Stimulated activated CD4-positive, alpha-beta T cell treated with anti-CD3 and anti-CD28 coated beads, TNF-alpha, amount 100 ng/mL, for 4 hours (primary cell): ENCODE measurements at places on chromosomes 11 and 22.

- no peak for DNase-seq
These were observed 70.4 kb downstream of the CELSR1 start for GRCh38 chr22:46467006-46467405.

DNA sequence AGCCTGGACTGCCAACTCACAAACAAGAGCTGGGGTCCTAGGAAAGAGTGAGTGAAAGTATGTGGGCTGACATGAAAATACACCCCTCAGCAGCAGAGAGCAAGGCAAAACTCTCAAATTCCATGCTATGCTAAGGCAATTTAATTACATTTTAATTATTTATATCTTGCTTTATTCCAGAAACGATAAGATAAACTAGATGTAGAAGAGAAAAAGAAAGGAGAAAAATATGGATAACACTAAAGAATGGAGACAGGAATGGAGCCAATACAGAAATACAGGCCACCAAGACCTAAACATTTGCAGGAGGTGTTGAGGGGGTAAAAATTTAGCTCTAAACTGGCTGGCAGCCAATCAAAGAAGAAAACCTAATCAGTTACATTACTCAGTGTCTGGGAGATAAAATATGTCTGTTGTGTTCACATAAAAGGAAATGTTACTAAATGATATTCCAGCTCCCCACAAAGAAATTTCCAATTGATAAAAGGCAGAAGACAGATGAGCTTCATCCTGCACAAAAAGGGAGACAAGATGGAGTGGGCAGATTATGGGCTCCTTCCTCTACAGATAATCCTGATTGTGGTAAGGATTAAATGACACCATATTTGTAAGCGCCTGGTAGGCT is 223.5 kb upstream of the BLID start:
- DNase-seq = no peak

DNA sequence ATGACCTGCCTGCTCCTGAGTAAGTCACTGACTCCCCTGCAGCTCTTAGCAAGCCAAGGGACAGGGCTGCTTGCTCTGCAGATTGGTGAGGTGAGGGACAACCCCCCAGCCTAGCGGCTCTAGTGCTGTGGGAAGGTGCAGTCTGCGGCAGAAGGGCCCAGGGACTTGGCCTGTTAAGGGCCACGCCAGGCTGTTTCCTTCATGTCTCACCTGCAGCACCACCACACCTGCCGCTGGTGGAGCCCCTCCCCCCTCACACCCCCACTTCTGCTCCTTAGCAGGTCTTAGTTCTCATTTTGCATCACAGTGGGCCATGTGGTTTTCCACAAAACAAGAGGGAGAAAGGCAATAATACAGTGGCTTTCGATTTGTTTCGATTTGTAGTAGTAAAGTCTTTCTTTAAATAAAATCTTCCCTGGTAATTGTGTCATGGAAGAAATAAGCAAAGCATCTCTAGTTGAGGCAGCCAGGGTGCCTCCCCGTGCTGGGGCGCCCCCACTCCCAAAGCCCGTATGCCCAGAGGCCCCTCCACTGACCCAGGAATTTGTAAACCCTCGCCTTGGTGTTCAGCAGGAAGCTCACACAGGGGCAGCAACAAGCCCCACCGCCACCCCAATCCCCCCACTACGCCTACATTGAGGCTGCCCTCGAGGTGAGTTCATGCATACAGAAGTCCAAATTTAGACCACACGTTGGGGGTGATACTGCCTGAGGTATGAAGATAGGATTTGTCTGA is 86.5 kb upstream of the CLDN5 start:
- DNase-seq = no peak

- no peak for DNase-seq
These were observed 29.8 kb upstream of the CD5 start for GRCh38 chr11:61072316-61073109.

DNA sequence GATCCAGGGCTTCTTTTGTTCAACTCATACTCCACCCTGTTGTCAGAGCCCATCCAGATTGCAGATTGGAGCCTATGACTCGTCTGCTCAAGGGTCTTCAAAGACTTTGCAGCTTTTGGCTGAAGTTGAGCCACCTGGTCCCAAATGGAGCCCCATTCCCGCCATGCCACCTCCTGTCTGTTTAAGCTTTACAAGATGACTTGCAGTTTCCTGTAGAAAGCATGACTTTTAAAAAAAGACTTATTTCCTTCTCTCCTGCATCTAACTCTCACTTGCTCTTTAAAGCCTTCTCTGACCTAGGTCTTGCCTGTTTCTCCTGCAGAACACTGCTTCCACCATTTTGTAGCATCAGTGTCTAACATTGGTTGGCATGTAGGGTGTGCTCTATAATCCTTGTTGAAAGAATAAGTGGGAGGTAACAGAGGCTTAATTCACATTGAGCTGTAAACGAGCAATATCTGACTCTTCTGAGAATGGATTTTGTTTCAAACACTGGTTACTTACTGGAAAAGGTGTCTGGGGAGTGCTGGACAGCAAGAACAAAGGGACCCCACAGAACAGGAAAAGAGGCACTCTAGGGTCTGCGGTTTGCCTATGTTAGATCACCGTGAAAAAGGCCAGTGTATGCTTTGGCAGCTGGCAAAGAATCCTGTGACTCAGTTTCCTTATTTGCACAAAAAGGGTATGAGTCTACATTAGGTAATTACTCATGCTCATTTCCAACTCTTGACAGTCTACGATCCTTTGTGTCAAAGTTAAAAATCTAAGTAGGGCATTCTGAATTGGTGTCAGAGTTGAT is 30.3 kb downstream of the NF2 start:
- DNase-seq = no peak

GRCh38 chr11:35412285-35412684 is 7.1 kb downstream of the SLC1A2 start:
- DNase-seq = no peak

- peak; percentile 64 for DNase-seq
These were observed 1.8 kb upstream of the RASGRP2 start for GRCh38 chr11:64745521-64746328.

DNA sequence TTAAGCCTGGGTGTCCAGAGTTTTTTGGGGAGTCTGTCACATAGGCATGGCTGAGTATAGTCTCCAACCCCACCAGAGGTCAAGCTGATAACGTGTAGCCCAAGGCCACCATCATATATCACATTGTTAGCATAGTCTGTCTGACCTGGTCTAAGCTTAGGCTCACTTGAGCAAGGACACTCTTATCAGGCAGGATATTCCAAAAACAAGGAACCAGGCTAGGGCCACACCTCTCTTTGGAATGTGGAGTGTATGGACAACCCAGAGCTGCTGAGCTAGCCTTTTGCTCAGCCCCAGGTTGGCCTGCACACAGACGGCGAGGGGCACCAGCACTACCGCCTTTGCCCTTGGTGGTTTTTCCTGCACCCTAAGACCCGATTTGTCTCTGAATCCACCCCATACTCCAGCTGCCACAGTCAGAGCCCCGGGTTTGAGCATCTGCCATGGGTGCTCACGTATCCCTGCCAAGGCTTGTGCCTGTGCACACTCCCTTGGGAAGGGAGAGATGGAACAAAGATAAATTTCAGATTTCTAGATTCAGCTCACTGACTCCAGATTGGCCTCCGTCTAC is 7.2 kb downstream of the SNAP29 start:
- no peak for DNase-seq

- DNase-seq = no peak
These were observed 36.6 kb upstream of the UBASH3B start for GRCh38 chr11:122618927-122619326.

GRCh38 chr11:20021771-20022362 is 138.4 kb downstream of the DBX1 start:
- DNase-seq = no peak

DNA sequence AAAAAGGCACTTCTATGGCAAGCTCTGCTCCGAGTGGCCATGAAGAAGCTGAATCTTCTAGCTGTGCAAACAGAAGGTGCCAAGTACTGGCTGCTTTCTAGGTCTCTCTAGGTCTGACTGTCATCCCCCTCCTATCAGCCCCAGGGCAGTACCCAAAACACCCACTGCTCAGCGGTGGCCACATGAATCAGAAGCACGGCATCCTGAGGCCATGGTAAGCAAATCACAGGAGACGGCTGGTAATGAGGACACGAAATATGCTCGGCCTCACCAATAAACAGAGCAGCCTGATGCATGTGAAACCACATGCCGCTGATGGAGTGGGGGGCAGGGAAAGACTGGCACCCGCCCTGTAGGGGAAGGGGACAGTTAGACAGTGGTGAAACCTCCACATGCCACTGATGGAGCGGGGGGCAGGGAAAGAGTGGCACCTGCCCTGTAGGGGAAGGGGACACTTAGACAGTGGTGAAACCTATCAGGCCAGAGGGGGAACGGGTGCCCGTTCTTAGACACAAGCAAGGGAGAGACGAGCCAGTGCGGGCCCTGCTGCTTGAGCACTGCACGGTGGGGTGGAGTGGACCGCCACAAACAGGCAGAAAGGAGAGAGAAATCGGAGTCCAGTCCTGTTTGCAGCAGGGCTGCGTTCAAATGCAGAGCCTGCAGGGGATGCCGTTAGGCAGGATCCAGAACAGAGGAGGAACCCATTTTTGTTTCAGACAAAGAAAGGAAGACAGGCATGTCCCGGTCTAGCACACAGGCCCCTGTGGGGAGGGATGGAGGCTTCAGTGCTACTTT is 29.9 kb upstream of the MOB2 start:
- no peak for DNase-seq

- no peak for DNase-seq
These were observed 2.7 kb downstream of the BCL2L13 start for GRCh38 chr22:17641269-17641668.

DNA sequence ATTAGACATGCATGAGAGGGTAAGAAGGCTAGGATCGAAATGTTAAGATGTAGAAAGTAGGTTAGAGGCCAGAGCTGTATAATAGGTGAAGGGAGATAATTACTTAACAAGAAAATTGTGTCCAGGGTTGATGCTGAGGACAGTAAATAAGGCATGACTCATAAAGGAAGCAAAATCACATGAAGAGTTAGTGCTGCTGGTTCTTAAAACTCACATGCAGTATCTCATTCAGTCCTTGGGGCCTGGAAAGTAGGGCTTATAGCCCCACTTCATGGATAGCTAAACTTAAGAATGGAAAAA is 130.2 kb downstream of the NCAM1 start:
- no peak for DNase-seq

DNA sequence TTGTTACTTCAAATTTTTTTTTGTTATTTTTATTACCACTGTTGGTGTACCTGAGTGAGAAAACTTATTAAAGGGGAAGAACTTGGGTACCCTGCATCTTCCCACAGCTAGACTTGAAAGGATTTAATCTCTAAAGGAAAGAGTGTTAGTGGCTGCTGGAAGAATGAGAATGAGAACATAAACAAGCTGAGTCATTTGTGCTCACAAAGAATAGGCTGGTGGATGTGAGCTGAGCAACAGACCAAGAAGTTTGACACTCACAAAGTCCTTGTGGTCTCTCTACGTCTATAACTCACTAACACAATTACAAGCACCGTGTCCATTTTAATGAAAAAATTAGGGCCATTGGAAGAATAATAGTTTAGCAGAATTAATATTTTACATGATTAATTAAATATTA is 217.6 kb upstream of the ANO5 start:
- DNase-seq = no peak

- DNase-seq = no peak
These were observed 75.9 kb upstream of the GAB2 start for GRCh38 chr11:78493413-78493975.

DNA sequence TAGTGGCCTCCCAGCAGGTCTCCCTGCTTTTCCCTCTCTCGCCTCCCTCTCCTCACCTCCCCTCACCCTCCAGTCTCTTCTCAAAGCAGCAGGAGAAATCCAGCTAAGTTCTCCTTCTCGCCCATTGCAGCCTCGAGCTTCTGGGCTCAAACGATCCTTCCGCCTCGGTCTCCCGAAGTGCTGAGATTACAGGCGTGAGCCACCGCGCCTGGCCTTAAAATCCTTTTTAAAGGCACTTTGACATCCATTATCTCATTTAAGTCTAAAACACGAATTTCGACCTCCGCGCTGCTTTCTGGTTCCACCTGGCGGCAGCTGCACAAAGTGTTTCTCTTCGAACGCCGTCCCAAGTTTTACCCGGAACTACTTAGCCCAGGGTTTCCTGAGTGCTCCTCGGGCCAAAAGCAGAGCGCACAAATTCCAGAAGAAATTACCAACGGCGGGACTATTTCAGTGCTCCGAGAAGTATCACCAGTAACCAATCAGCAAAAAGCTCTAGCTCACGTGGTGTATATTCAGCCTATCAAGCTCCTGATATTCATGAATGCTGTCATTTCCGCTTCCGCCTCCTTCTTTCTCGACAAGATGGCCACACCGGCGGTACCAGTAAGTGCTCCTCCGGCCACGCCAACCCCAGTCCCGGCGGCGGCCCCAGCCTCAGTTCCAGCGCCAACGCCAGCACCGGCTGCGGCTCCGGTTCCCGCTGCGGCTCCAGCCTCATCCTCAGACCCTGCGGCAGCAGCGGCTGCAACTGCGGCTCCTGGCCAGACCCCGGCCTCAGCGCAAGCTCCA is at the start of gene EIF3F:
Gene EIF3F, plus strand, starts transcription at position 570 of the 792 bp plus-strand sequence. Its CDS starts 16 bp downstream, at position 586.
- peak; percentile 82 for DNase-seq

DNA sequence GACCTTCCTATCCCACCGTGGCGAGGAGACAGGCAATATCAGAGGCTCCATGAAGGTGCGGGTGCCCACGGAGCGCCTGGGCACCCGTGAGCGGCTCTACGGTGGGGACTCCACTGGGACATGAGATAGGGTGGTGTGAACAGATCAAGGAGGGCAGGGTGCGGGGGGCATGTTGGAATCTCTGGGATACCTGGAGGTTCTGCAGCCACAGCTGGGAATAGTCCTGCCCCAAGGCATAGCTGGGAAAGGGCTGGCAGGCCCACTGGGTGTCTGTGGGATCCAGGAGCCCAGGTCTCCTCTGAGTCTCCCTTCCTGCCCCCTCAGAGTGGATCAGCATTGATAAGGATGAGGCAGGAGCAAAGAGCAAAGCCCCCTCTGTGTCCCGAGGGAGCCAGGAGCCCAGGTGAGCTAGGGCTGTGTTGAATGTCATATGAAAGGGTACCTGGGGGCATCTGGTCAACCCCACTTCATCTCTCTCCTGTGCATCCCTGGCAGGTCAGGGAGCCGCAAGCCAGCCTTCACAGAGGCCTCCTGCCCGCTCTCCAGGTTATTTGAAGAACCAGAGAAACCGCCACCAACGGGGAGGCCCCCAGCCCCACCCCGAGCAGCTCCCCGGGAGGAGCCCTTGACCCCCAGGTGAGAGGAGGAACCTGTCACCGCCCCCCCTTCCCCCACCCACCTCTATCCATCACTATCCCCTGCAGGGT is 8.5 kb downstream of the PHOX2A start:
- no peak for DNase-seq

- DNase-seq = no peak
These were observed 16.1 kb downstream of the TRIM22 start for GRCh38 chr11:5705688-5706087.

DNA sequence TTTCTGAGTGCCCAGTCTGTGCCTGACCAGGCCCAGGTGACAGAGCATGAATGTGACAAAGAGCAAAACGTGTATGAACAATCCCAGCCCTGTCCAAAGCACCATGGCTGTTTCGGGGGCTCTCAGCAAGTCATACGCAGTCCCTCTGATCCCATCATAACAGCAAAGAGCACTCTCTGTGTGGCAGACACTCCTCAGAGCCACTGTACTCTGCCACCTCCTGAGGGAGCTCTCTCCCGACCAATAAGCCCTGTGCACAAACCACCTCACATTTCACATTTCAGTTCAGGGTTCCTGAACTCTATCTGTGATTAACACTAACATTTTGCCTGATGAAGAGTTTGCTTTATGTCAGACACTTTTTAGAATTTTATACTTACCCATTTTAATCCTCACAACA is 6.6 kb downstream of the DGCR2 start:
- no peak for DNase-seq
